NCI-H1694 treated with DMSO at 0.1 percent for 48 hours (cell line): ENCODE measurements at places on chromosomes 16 and 17.

- no peak for DNase-seq
Measured at GRCh38 chr17:17871913-17872312, 35.1 kb upstream of the SREBF1 start.

GRCh38 chr17:35901631-35902175 is 21.5 kb upstream of the CCL5 start:
- no peak for DNase-seq

GRCh38 chr17:58329035-58329809 is 627 bp upstream of the TSPOAP1 start:
- no peak for DNase-seq

DNA sequence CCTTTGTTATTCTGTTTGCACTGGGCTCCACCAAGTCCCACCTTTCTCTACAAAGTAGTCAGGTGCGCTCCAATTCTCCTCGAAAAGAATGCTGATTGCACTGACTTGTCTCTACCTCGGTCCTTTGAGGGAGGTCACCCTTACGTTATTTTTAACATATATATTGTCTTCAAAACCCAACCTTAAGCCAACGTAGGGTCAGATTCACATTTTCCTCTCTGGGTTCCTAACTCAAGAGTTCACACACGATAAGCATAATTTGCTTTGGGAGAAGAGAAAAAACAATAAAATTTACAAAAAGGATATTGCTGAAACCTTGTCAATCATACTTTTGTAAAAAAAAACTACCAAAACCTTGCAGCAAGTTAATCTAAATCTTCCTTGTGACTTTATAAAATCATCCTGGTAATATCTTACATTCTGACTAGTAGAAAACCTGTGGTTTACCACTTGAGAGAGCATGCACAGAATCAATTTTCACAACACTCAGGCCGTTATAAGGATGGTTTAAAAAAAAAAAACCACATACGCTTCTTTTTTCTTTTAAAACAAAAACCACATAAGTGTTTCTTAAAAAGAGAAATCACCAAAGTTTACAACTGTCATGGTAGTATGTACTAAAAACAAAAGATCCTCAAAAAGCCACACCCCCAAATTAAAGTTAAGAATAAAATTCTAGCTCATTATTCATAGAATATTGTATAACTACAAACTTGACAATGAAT is 72.2 kb upstream of the TRAP1 start:
- DNase-seq: no peak

- peak; percentile 15 for DNase-seq
Measured at GRCh38 chr16:84423416-84423837, 55.1 kb downstream of the ATP2C2 start.

DNA sequence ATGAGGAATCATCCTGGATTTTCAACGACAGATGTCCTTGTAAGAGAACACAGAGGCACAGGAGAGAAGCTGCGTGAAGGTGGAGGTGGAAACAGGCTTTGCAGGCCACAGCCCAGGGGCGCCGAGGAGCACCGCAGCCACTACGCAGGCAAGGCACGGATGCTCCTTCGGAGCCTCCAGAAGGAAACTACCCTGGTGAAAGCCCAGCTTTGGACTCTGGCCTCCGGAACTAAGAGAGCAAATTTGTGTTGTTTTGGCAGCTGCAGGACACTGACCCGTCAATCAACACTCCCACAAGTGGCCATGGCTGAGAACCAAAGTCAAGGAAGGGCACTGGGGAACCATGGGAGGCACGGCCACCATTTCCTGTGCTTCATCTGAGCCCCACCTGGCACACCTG is 3.4 kb downstream of the ARL16 start:
- no peak for DNase-seq

- DNase-seq: peak; percentile 4
Measured at GRCh38 chr17:39769974-39770587, 32.3 kb downstream of the GRB7 start.

DNA sequence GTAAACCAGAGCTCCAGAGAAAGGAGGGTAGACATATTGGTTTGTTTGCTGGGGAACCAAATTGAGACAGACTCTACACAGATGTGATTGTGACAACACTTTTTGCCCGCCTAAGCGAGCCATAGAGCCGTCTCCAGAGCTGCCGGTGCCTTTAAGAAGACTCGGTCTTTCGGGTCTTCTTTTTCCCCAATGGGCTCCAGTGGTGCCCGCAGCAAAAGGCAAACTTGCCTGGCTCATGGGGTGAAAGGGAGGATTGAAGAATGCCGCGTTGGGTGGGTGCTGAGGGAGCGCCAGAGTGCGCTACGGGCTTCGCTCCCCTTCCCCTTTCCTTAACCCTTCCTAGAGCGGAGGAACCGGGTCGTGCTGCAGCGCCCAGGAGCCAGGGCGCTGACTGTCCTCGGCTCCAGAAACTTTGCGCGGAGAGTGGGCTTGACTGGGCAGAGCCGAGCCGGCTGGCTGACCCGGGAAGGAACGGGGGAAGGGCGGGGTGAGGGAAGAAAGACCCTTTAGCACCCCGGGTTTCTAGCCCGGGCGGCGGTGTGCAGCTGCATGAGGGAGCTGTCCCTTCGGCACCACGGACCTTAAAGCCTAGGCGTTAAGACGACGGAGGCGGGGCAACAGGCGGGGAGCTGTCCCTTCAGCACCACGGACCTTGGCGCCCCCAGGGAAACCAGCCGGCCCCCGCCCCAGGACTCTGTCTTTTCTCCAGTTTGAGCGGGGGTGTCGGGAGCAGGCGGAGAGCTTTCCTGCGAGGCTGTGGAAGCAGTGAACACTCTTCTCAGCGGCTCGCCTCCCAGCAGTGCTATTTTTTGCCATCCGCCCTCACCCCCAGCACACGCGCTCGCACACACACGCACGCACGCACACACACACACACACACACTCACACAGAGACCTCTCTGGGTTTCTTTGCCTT is at the start of gene CACNG3:
TSS of gene CACNG3 (plus strand) at position 880 of the 916 bp plus-strand sequence. CDS start 420 bp downstream, outside the sequence.
- DNase-seq: no peak

GRCh38 chr17:73969956-73970355 is 233.5 kb upstream of the RPL38 start:
- peak; percentile 14 for DNase-seq

- DNase-seq: no peak
Measured at GRCh38 chr16:75273054-75273925, 21.9 kb upstream of the BCAR1 start.

DNA sequence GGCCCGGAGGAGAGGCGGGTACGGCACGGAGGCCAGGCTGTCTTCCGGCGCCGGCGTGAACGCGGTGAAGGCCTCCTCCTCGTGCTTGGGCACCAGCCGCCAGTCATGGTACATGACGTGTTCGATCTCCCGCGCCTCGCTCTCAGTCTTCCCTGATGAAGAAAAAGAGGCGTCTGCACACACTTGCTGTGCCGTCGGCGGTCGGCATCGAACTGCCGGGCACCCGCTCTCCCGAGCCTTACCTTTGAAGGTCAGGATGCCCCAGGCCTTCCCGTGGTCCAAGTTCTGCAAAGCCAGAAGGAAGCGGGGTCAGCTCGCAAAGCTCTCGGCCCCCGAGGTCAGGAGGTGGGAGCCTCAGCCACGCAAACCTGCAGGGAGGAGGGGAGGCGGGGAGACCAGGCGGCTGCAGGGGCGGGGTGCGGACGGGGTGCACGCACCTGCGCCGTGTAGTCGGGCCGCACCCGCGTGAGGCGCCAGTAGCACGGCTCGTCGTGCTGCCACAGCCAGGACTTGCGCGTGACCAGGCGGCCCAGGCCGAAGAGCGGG is at the start of gene EME2:
TSS of gene EME2 (plus strand) at position 449 of the 546 bp plus-strand sequence. CDS start 418 bp downstream, outside the sequence.
- peak; percentile 15 for DNase-seq
